ENCODE measurements at places on chromosomes 7 and 10.

- no peak for DNase-seq
Measured at GRCh38 chr7:15886626-15887025, 200.1 kb upstream of the MEOX2 start.

DNA sequence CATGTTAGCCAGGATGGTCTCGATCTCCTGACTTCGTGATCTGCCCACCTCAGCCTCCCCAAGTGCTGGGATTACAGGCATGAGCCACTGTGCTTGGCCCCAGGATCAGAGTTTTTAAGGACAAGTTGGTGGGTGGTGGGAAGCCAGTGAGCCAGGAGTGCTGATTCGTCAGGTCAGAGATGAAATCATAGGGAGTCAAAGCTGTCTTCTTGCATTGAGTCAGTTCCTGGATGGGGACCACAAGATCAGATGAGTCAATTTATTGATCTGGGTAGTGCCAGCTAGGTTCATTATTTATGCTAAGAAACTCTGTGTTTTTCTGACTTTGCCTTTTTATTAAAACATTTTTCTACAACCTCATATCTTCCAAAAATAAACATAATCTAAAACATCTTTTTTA lies 423.8 kb downstream of the ARL4A start:
- DNase-seq: no peak

- DNase-seq: no peak
Measured at GRCh38 chr10:127149501-127150081, 46.8 kb downstream of the INSYN2A start.

- no peak for DNase-seq
Measured at GRCh38 chr10:8404721-8405120, 350.2 kb downstream of the GATA3 start.

GRCh38 chr10:78401624-78402367 lies 368.1 kb downstream of the RPS24 start:
- no peak for DNase-seq

DNA sequence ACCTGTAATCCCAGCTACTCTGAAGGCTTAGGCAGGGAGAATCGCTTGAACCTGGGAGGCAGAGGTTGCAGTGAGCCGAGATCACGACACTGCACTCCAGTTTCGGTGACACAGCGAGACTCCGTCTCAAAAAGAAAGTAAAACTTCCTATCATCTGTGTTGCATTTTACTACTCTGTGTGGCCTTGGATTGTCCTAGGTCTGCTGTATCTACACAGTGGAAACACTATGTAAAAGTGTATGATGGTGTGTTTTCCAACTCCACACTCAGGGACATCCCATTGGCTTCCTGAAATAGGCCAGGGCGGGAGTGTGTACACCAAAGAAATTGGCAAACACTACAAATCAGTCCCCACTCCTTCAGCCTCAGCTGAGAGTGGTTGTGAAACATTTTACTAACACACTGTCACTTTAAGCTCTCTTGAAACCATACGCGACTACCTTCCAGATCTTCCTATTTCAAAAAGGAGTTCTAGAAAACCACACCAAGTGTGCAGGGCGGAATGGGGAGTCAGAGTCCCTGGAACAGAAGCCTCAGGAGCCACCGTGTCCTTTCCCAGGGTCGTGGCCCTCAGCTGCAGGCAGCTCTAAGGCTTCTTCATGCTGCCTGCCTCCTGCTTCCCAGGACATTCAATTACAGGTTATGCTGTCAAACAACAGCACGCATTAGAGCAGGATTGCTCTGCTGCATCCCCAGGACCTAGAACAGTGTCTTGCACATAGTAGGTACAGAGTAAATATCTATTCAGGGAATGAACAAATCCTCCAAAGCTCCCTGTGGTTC lies 275.4 kb downstream of the PARD3 start:
- DNase-seq: no peak

DNA sequence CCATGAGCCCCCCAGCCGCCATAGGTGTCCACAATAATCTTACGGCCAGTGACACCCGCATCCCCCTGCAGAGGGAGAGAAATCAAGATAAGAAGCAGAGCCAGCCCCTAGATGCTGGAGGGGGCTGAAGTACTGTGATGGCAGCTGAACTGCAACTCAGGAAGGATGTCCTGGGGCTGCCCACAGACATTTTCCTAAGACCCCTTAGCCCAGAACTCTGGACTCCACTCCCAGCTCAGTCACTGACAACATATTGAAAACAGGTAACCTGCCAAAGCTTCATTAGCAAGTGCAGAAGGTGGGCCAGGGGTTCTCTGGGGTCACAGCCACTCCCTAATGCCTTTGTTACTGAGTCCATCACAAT lies 14.3 kb downstream of the MAT1A start:
- no peak for DNase-seq

- DNase-seq: no peak
Measured at GRCh38 chr10:73979809-73980433, 18.0 kb upstream of the VCL start.

- no peak for DNase-seq
Measured at GRCh38 chr10:55793024-55793423, 568.0 kb downstream of the ZWINT start.

GRCh38 chr10:113047151-113047550 lies 97.1 kb downstream of the TCF7L2 start:
- DNase-seq: no peak

DNA sequence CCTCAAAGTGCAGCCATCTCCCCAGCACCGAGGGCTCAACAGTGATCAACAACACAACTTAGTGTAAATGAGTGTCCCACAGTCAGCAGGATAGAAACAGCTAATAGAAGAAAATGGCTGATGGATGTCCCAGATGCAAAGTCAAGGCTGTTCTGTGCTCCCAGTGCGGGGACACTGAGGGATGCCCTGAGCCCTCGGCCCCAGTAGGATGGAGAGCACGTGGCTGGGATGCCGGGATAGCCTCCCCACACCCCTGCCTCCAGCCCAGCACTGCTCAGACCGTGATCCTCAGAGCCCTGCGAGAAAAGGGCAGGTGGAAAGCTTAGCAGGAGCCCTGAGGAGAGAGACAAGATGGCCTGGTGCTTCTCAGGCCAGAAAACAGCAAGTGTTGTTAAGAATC lies 243.9 kb upstream of the TCERG1L start:
- DNase-seq: no peak

DNA sequence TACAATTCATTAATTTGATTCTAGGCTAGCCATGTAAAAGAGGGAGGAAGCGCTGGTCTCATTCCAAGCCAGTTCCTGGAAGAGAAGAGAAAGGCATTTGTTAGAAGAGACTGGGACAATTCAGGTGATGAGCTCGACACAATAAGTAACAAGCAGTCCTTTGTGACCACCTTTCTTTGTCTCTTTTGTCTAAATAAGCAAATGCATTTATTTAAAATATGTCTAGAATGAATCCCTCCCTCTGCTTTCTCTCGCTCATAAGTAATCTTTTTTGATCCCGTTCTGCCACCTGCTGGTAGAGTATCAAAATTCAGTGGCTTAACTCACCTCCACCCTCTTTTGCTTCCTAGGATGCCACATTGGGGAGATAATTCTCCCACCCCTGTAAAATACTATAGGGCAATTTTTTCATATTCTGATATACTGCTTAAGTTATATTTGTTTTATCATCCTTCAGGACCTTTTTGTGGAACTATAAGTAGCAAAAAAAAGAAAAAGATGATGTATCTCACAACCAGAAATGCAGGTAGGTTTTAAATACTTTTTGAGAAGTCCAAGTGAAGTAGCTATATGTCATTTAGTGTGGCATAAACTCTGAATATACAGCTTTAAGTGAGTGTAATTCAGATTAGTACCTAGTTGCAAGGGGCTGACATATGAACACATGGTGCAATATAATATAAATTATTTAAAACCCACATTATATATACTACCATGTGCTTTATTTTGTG lies 91.5 kb downstream of the GSDME start:
- no peak for DNase-seq

DNA sequence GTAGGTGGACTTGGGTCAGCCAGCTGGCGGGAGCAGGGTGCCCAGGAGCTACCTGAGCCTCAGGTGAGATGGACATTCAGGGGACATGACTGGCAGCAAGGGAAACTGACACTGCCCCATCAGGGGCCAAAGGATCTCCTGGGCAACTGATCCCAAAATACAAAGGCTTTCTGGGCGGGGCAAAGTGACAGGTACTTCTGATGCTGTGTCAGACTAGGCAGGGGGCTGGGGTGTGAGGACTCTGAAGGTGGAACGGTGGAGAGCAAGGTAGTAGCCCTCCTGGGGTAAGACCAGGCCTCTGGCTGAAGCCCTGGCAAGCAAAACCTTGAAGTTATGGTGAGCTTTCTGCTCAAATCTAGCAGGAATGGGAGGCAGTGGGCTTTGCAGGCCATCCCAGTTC lies 4.4 kb downstream of the OPN4 start:
- no peak for DNase-seq

- DNase-seq: no peak
Measured at GRCh38 chr7:760006-760405, 32.9 kb upstream of the PRKAR1B start.

DNA sequence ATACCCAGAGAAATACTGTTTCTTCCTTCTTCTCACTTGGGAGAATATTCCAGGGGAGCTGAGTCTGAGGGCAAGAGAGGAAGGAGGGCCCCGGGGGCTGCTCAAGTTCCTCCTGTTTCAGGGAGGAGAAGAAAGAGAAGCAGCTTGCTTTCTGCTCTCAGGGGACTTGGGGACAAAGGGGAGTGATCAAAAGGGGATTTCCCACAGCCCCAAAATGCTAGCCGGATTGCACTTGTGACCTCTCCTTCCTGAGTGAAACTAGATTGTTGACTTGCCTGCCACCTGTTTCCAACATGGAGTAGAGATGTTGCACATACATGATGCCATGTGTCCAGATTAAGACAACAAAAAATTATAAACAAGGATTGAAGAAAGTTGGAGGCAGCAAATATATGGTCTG lies 28.7 kb upstream of the PDCD4 start:
- no peak for DNase-seq

DNA sequence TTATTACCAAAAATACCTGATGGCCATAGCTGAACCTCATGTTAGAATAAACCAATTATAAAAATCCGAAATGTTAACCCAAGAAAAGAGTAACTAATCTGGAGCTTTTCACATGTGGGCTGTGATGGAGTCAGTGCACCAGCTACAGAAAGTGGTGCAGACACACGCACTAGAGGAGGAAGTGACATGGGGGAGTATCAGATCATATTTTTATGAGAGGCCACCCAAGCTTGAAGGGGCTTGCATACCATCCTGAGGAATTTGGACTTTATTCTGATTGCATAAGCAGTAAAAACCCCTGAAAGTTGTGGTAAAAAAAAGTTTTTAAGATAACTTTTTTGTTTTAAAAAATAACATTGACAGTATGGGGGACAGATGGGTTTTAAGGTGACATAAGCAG lies 1148.5 kb upstream of the CELF2 start:
- DNase-seq: no peak

DNA sequence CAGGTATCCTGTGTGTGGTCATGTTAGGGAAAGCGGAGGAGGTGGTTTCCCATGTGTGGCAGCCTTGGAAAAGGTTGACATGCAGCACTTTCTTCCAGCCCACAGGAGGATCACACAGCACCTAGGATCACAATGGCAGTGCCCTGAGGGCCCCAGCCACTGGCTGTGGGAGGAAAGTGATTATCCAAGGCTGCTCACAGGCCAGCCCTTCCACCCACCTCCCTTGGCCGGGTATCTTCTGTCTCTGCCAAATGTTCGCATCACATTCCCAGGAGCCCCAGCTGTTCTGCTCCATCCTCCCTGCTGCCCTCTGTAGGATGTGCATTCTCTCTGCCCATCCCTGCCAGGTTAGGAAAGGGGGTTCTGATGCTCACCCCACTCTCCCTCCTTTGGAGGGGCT lies 2.5 kb upstream of the MLXIPL start:
- no peak for DNase-seq

- DNase-seq: no peak
Measured at GRCh38 chr7:122803323-122803722, 82.9 kb downstream of the CADPS2 start.

DNA sequence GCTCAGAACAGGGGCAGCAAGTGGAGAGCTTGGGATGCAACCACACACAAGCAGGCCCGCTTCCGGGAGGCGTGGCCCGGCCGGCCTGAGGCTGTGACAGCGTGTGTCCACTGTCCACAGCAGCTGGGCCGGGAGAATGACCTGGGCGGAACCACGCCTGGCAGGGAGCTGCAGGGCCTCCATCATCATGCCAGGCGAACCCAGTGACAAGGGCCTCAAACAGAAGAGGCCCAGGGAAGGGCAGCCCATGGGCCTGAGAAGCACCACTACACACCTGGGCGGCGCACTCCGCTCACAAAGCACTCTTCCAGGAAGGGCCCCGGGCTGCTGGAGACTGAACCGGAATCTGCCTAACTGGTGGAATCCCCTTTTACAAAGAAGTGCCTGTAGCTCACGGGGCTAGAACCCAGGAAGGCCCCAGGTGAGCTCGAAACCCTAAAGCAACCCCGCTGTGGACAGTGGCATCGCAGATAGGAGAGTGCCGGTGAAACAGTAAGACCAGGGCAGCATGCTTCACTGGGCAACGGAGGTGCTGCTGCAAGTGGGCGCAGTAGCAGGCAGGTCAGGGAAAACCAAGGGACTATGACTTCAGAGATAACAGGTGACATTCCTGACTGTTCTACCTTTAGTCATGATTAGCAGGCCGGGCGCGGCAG lies 66.0 kb downstream of the MAD1L1 start:
- DNase-seq: no peak

DNA sequence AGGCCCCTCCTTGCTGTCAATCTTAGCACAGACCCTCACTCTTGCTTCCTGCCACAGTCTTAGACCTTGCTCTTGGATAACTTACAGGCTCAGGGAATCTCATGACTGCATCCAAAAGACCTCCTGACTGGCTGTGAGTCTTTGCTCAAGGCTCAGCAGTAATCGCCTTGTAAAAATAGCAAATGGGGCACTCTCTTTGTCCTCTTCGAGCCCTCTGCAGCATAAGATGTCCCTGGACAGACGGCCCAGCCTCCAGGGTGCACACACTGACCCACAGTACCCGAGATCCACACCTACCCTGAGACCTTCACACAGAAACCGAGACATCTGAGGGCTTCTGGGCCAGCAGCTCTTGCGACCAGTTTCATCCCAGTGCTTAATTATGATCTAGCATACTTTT lies 65.9 kb upstream of the DDC start:
- DNase-seq: no peak

DNA sequence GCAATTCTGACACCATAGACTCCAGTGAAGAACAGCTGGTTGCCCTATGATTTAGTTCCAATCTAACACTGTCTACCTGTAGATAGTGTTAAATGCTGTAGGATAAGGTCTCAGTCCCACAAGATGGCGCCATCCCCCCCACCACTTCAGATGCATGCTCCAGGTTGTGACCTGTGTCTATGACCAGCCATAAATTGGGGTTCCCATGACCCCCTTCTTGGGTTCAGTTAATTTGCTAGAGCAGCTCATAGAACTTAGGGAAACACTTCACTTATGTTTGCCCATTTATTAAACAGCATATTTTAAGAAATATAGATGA lies 13.1 kb downstream of the CCSER2 start:
- no peak for DNase-seq

DNA sequence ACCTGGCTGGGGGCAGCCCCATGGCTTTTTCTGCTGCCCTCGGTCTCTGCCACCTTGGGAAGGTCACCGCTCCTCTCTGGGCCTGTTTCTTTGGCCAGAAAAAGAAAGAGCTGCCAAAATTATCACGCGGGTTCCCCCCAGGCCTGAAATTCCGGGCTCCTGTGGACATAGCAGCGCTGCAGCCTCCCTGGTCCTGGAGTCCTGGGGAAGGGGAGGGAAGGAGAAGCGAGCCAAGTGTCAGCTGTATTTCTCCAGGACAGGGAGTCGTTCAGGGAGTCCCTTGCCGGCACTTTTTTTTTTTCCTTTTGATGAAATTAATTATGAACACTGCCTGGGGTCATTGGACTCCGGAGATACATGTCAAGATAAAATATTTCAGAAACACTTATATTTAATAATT lies 152.3 kb upstream of the GPR26 start:
- DNase-seq: no peak
